ENCODE measurements at places on chromosomes 1 and 21.

DNA sequence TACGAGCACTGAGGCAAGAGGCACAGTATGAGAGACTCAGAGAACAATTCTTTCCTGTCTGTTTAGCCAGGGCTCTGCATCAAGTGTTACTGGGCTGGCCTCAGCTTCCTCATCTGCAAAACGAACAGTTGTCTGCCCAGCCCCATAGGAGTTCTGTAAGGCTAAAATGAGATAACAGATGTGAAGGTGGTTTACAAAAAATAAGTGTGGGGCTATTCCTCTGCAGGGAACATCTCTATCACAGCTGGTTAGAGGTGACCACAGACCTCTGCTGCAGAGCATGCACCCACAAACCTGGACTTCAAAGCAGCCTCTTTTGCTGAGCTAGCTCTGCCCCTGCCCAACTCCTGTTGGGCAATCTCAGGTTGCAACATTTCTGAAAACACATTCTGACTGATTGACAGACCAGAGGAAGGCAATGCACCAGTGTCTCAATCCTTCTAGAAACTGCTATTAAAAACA is 10.5 kb upstream of the OLIG1 start:
- no peak for DNase-seq

- DNase-seq, result no peak
These were observed 156.9 kb upstream of the NBPF11 start for GRCh38 chr1:148308832-148309458.

DNA sequence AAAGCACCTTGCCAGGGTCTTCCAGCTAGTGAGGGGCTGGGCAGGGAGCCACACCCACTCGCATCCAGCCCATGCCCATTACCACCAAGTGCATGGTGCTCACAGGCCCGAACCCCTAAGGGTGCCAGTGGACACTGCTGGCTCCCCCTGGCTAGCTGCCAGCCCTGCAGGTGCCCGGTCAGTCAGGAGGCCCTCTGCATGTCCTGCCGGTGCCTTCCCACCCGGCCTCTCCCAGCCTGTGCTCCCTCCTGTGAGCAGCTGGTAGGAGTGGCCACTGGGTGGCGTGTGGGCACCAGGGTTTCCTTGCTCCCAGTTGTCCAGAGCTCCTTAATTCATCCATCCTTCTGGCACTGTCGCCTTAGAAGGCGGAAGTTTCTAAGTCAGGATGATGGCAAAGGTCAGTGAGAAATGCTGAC is 33.4 kb downstream of the QSOX1 start:
- DNase-seq, result peak; percentile 48

DNA sequence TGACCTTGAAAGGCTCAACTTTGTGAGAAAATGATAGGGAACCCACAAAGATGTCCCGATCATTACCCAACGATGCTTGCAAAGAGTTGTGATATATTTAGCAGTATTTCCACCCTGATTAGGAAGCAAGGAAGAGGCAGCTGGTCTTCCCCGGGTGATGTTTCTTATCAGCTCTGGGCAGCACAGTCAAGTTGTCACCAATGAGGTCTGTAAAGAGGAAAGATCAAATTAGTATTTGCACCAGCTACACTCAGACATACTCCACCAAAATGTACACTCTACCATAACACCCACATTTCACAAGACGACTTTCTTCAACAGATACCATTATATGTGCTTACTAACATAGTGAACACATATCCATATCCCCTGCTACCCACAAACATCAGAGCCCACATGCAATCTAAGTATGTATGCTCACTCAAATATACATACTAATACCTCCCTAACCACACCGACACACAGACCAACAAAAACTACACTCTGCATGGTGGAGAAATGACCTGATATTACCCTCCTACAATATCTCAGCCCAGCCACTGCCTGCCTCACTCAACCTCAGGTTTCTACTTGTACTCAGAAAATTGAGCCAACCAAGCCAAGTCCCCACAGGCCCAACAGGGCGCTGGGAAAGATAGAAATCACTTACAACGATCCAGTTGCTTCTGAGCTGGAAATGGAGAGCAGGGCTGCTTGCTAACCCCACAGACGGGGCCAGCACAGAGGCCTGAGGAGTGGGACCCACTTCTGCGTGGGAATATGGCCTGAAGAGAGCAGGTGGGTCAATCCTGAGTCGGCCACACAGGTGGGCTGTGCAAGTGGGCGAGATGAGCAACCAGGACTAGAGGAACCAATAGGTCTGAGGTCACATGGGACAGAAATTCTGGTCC is 4.6 kb upstream of the BTG2 start:
- DNase-seq, result no peak

DNA sequence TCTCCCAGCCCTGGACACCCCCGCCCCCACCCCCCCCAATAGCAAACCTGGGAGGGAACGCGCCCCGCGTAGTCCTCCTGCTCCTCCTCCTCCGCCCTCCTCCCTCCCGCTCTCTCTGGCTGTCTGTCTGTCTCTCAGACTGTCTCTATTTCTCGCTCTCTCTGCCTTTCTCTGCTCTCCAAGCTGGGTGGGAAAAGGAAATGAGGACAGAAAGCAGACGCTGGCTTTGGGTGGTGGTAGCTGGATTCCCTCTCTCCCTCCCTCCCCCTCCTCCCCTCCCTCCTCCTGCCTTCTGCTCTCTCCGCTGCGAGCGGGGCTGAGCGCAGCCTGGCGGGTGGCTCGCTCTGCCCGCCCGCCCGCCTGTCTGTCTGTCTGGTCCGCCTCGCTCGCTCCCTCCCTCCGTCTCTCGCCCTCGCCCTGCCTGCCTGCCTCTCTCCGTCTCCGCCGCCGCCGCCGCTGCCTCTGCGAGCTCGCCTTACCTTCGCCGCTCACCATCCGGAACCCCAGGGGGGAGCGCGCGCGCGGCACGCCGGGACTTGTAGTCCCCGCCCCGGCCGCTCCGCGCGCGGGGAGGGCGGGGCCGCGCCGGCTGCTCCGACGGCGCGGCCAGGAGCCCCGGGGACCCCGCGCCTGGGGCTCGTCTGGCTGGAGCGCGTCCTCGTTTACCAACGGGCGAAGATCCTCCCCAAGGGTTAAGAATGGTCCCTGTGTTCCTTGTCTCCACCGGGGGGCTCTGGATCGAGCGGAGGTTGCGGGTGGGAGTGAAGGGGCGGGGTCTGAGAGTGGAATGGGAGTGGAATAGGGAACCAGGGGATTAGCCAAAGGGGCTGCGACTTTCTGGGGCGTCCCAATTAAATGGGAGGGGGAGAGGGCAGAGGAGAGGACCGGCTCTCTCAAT is at the start of gene AHDC1:
AHDC1 (minus strand) TSS at position 464 of the 898 bp plus-strand sequence. CDS start 52,029 bp downstream, outside the sequence.
- peak; percentile 78 for DNase-seq

DNA sequence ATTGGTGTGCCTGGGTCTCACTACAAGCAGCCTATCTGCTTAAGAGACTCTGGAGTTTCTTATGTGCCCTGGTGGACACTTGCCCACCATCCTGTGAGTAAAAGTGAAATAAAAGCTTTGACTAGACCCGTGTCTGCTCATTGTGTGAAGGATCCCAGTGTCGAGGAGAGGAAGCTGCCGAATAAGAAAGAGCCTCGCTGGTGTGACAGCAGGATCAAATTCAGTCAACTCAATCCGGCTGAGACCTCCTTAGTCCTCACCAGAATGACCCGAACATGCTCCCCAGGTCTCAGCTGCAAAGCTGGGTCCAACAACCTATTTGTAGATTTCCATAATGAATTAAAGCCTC is 14.8 kb downstream of the CD2 start:
- no peak for DNase-seq

- DNase-seq, result no peak
These were observed 16.7 kb downstream of the LURAP1 start for GRCh38 chr1:46219551-46220520.

DNA sequence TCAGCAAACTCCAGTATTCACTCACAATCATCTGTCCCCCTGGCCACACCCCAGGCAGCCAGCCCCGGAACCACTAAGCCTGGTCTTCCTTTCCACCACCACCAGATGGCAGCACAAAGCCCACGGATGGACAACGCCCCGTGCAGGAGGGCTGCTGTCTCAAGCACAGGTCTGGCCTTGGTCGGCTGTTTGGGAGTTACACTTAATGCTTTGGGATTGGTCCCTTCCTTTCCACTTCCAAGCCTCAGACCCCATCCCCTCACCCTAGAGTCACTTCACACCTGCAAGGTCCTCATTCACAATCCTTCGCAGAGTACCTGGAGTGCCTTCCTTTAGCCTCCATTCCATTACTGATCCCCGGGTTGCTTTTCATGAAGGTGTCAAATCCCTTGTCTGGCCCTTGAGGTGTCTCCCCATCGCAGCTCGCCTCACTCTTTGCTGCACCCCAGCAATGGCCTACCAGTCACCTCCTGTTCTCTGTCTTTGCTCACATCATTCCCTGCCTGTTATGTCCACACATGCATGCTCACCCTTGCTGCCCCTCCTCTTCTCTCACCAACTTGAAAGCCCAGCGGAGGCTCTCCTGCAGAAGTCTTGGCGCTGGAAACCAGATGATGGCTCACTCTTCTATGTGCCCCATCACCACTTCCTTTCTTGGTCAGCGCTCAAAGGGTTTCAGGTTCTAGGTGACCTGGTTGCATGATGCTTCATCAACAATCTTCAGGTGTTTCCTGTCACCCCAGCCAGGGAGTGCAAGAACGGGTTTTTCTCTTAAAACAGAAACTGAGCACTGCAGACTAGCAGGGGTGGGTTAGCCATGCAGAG is 24.9 kb upstream of the KCNA2 start:
- peak; percentile 36 for DNase-seq

DNA sequence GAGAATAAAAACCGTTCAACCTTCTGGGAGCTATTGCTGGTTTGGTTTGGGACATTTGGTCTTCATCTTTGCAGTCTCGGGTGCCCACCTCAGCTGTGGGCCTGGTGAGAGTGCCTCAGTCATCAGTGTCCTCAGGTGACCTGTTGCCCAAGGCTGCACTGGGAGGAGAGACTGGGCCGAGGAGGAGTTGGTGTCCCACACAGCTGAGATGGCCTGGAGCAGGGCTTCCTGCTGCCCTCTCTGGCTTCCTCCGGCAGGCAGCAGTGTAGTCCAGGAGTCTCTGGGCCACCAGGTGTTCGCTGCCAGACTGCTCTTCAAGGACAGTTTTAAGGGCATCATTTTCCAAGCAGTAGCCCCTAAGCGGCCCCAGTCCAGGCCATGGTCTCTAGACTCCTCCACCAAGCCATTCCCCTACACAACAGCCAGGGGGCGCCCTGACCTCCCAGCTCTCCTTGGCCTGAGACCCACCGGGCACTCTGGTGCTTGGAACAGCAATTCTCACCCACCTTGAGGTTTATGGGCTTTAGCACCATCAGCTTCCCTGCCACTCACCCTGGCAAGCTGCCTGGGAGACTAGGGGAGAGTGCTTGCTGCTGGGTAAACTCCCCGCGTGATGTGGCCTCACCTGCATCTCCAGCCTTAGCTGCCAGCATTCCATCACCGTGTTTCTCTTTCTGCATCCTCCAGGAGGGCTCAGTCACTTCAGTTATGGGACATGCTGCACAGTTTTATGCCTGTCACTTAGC is 9.1 kb upstream of the SYTL1 start:
- no peak for DNase-seq

- no peak for DNase-seq
These were observed 74.6 kb downstream of the LMO4 start for GRCh38 chr1:87403061-87403820.

GRCh38 chr21:45615145-45615711 is 28.3 kb upstream of the PCBP3 start:
- DNase-seq, result no peak

- no peak for DNase-seq
These were observed 308.6 kb downstream of the KCTD3 start for GRCh38 chr1:215875712-215876111.

- no peak for DNase-seq
These were observed 3.0 kb upstream of the RGS8 start for GRCh38 chr1:182687361-182687760.
